AG04450 (cell line): ENCODE measurements at places on chromosomes 5 and 9.

DNA sequence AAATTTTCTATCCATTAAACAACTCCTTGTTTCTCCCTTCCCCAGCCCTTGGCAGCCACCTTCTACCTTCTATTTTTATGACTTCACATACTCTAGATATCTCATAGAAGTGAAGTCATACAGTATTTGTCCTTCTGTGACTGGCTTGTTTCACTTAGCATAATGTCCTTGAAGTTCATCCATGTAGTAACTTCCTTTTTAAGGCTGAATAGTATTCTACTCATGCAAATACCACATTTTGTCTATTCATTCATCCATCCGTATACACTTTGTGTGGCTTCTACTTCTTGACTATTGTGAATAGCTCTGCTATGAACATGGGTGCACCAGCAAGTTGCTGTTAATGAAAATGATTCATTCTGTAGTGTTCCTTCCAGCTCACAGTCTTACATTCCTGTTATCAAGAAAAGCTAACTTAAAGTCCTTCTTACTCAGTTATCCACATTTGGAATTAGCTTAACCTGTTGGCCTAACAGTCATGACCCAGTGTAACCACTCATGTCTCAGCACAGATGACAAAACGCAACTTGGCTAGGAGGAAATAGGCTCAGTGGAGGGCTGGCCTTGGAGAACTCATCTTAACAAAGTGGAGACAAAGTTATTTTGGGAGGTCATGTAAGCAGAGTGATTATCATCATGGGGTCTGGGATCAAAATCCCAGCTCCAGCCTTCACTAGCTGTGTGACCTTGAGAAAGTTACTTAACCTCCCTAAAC, 129.7 kb upstream of the MAP3K1 start:
- DNase-seq, result no peak

DNA sequence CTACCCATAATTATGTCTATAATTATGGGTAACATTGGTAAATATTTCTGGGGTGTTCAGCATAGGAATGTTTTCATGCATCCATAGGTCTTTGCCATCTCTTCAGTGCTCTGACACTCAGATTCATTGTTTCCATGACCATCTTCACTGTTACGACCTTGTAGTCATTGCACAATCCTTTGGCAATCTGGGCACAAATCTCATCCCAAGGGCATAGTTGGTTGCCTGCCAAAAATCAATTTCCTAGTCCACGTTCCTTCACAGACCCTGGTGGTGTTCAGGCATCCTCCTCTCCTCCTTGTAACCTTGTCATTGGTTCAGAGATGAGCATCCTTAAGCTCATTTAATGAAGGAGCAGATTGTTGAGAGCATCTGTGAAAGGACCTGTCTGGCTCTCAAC, 1400.7 kb downstream of the CDH12 start:
- no peak for DNase-seq

DNA sequence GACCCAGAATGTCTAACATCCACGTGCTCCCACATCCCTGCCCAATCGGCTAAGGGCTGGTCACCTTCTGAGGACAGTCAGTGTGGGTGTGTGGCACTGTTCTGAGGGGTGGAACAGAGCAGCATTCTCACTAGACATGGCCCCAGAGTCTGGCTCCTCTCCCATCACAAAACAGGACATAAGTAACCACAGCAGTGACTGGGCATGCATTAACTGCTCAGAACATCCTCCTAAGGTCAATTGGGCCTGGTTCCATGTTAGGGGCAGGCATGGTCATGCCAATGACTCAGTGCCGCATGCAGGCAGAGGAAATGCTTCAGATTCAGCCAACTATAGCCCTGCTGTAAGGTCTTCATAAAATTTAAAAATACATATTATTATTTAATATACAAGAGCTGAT, 12.9 kb downstream of the MACROH2A1 start:
- no peak for DNase-seq

DNA sequence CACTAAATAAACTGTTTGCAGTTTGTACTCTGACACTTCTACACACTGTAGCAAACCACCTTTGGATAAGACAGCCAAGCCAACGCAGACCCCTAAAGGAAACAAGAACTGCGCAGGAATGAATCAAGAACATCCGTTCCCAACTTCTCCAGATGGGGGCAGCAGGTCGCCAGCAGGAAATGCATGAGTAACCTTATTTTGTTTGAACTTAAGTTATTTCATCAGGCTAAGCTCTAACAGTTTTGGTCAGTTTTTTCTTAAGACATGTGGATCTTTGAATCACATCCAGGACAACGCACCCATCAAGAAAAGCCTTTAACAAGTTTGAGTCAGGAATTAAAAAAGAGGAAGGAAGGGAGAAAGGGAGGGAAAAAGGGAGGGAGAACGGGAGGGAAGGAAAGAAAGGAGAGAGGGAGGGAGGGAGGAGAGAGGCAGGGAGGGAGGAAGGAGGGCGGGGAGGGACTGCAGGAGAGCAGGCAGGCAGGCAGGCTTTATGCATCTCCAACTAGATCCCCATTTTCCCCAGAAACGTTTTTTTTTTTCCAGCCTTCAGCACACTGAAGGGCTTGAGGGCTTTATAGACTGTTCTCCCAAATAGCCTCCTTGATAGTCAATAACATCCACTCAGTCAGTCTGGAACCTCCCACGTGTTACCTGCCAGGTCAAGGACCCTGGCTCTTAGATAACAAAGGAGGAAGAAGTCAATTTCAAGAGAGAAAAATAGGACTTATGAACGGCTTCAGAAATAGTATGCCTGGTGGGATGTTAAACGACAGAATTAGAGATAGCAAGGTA, 22.2 kb downstream of the BHMT start:
- DNase-seq, result peak; percentile 71

DNA sequence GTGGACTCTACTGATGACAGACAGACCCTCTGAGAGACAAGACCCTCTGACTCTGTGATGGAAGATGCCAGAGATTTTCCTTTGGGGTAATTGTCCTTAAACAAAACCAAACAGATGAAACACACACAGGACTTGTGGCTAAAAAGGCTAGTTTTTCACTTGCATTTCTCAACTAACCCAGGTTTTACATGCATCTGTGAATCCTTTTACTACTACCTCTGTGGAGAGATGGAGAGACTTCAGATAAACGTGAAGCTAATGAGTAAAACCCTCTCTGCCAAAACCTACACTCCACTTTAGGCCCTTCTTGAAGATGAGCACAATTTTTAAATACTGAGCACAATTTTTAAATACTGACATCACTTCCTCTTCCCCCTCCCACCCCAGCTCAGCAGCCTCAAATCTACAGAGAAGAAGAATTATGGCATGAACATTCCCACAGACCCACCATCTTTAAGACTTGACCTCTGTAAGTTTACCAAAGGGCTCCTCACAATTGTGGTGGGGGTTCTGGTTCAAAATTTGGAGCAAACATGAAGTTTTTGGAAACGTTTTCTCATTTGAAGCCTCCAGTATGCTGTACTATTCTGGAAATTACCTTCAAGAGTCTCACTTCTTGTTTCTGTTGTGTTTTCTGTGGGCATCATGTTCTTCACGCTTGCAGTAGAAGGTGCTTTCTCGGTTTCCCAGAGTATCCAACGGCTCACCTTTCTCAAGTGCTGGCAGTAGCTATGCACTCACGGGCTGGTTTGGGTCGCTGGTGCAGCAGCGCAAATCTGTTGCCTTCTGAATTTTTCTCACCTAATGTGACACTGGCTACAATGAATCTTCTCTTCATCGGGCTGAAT, 42.7 kb downstream of the ACER2 start:
- no peak for DNase-seq

DNA sequence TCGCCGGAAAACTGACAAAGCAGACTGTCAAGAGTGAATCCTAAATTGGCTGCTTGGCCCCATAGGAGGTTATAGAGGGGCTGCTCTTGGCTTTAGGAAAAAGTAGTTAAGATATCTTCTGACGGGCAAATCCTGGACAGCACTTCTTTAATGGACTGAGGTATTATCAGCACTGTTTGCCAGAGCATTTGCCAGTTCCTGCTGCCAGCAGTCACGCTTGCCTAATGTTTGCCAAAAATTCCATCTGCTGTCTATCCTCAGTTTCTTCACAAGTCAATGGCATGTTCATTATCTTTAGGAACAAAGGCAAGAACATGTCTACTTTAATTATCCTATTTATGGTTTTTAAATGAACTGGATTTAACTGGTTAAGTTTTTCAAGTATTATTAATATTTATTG, 25.8 kb upstream of the SREK1 start:
- DNase-seq, result no peak

DNA sequence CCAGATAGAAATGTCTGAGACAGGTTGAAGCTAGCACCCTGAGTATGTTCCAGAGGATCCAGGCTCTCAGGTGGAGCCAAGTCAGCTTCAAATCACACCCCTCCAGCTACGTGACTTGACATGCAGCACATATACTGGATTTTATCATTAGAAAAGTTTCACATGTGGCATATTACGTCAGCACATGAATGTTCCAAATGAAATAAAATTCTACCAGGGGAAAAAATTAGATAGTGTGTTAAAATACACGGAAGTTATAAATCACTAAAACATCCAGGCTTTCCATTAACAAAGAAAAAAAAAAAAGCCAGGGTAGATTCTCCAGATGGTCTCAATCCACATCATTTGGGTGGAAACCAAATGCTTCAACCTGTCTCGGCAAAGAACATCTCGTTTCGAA, 251.6 kb downstream of the MPDZ start:
- no peak for DNase-seq

DNA sequence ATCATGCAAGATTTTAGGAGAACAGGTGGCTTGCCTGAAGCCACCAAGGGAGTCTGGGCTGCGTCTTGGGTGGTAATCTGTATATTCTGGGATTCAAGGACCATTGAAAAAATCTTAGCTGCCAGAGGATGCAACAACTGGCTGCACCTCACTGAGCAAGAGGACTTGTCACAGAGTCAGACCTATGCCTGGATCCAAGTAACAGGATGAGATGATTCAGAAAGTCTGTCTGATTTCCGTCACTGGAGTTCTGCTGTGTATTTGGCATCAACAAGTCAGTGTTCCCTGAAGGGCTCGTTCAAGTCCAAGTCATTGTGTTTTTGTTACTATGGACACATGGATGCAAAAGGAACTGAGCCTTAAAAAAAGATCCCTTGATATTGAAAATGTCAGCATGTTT, 37.8 kb upstream of the CARTPT start:
- DNase-seq, result no peak

- no peak for DNase-seq
These were observed 521.9 kb downstream of the BNC2 start for GRCh38 chr9:16348531-16348930.

DNA sequence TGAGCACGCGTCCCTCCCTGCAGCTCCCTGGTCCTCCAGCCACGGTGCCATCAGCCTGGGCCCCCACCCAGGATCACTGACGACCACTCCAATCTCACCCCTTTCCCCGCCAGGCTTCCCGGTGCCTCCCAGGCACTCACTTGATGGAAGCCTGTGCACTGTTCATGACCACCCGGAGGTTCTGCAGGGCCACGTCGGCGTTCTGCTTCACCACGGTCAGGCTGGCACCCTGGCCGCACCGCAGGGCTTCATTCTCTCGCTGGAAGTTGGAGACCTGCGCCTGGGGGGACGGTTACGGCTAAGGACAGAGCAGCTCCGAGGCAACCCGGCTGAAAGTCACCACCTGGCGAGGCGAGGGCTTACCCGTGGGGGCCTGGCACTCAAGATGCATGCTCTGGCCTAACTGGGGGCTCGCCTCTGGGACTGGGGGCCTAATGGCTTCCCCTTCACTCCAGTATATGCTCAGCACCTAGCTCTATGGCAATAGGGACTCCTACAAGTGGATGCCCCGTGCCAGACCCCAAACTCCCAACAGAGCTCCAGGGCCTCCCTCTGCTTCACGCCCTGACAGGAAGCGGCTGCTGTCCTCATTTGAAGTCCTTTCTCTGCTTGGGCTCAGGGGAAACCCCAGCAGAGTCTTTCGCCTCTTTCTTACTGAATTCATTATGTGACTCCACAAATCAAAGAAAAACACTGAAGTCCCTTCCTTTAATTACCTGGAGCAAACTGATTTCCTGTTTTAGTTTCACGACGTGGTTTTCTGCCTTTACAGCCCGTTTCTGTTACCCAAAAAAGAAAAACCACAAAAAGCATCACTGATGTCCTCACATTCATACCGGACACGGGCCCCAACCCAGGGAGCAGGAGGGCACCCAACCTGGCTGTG, 4.2 kb upstream of the SNAPC4 start:
- DNase-seq, result no peak

DNA sequence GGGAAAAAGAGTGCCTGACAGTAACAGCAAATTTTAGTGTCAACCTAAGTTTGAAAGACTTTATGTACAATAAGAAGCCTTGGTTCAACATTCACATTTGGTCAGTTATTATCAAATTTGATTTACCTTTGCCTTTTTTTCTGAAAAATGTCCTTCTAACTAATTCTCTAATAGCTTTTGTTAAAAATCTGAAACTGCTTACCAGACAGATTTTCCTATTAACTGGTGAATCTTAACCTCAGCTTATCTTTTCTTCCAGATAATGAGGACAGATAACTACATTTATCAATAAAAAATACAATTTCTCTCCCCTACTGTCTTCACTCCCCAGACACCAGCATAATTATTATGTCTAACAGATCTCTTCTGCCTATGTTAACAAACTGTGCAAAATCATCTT, 988.5 kb downstream of the CDH18 start:
- no peak for DNase-seq

DNA sequence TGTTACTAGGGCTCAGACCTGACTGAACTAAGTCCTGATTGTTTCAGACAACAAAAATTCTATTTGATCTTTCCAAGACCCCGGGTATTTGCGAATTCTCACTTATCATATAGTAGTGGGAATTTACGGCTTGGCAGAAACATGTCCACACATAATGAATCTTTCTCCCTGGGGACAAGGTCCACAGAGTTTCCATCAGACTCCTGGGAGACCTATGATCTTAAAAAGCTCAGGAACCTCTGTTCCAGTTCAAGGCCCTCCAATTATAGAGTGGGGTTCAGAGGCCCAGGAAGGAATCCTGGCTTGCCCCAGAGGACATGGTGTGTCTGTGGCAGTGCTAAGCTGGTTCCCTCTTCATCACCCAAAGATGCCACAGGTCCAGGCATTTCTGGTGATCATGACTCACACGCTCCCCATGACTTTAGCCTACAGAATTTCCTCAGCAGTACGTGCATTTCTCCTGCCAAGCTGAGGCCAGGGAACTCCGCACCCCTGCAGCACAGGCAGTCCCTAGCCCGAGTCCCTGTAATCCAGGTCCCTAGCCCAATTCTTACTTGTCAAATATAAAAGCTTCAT, 12.6 kb downstream of the RAPGEF1 start:
- no peak for DNase-seq

GRCh38 chr9:106653213-106653612, 209.8 kb upstream of the ZNF462 start:
- DNase-seq, result no peak

GRCh38 chr5:14486996-14487896, 94.3 kb upstream of the OTULINL start:
- no peak for DNase-seq
